Non-pigmented ciliary epithelial cell (primary cell): ENCODE measurements at places on chromosomes 6 and 20.

- DNase-seq = peak; percentile 8
These were observed 110.3 kb downstream of the CARMIL1 start for GRCh38 chr6:25389471-25389870.

DNA sequence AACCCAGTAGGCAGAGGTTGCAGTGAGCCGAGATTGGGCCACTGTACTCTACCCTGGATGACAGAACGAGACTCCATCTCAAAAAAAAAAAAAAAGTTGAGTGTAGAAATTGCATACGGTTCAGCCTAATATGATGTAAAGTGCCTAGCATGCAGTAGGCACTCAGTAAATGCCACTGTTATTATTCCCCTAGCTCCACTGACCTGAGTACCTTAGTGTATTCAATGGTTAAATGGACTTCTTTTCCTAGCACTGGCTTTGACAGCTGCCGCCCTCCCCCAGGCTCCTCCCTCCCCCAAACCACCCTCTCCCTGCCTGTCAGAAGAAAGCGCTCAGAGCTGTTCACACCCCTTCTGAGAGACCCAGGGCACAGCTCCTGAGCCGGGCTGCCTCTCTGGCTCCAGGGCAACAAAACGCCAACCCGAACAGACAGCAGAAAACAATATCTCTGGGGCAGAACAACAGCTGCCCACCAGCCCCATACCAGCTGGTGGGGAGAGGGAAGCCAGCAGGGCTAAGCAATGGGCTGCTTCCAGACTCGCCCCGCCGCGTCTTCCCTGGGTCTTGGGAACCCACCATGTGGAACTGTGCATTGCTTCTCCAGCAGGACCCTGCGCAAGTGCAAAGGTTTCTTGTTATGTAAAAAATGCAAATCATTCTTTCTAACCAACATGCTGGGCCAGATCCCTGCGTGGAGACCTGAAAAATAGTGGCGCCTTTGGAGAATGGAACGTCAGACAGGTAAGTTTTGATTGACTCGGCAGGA lies 4.5 kb downstream of the CPNE5 start:
- no peak for DNase-seq

DNA sequence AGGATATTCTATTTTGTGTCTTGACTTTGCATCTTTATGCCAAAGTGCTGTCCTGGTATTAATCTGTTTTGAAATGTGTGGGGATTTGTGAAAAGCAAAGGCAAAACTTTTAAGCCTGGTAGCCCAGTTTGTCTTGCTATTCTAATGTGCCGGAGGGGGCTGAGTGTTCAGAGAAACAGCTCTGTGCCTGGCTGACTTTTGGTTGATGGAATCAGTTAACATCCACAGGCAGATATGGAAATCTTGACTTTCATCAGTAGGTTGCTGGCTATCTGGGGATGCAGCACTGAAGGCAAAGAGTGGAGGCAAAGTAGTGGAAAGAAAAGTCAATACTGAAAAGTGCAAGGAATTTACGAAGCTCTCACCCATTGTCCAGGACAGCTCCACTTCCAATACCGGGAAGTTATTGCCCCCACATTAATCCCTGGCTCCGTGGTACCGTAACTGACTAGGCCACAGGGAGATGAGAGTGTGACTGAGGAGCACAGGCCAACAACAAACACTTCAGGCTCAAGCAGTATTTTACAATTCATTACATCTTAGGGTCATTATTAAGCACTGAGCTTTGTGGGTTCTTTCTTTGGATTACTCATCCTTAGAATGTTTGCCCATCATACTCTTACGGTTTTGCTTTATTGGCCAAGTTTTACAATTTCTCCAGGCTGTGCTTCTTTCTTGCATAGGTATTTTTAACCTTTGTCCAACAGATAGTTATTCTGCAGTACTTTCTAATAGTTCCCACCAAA lies 164.6 kb downstream of the MTFR2 start:
- DNase-seq = no peak

DNA sequence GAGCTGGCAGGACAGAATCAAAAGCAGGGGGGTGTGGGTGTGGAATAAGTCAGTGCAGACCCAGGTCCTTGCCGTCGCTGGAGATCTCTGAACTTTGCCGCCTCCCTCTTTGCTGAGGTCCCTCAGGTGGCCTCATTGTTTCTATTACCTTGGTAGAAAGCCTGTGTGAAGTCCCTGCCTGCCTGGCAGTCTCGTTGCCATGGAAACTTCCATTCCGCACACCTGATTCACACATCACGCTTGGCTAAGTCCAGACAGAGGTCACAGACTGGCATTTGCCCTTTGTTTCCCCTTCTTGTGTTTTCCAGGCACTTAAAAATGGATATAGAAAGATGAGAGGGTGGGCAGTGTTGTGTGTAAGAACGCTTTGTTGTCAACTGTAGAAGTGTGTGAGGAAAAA lies 260.6 kb downstream of the PRL start:
- peak; percentile 46 for DNase-seq

GRCh38 chr20:51837436-51837835 lies 35.1 kb upstream of the SALL4 start:
- DNase-seq = no peak

- DNase-seq = no peak
These were observed 8.9 kb downstream of the GLP1R start for GRCh38 chr6:39057251-39058155.

GRCh38 chr6:76342611-76343160 lies 270.2 kb upstream of the IMPG1 start:
- no peak for DNase-seq
